NB4 (cell line): ENCODE measurements at places on chromosomes 1 and 21.

DNA sequence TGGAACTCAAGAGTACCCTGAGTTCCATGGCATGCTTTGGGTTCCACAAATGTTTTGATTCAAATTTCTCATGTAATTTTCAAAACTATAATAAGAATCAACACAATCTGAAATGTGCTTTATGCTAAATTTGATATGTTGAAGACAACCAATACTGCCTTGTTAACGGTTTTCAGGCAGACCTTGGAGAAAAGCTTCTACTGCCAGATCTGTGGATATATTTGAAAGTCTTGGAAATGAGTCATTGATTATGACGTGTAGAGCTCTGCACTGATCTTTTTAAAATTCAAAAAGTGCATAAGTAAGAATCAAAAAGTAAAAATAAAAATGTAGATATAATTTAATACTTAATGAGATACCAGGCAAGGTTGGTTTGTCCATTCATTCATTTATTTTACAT is 74.0 kb upstream of the TNR start:
- DNase-seq, result no peak

- no peak for DNase-seq
Measured at GRCh38 chr1:214640431-214641213, 37.6 kb downstream of the CENPF start.

DNA sequence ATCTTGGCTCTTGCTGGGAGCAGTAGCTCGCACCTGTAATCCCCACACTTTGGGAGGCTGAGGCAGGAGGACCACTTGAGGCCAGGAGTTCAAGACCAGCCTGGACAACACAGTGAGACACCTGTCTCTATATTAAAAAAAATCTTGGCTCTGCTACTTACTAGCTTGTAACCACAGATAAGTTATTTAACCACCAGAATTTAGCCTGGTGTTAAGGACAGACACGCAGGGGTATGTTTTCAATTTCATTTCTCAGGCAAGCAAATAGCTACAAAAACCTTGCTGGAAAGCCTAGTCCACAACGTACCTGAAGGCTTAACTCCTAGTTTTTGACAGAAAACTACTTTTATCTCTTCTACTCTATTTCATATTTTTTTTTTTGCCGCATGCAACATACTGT is 24.8 kb upstream of the GFI1 start:
- no peak for DNase-seq

- no peak for DNase-seq
Measured at GRCh38 chr1:86868477-86868876, 45.4 kb downstream of the SELENOF start.

DNA sequence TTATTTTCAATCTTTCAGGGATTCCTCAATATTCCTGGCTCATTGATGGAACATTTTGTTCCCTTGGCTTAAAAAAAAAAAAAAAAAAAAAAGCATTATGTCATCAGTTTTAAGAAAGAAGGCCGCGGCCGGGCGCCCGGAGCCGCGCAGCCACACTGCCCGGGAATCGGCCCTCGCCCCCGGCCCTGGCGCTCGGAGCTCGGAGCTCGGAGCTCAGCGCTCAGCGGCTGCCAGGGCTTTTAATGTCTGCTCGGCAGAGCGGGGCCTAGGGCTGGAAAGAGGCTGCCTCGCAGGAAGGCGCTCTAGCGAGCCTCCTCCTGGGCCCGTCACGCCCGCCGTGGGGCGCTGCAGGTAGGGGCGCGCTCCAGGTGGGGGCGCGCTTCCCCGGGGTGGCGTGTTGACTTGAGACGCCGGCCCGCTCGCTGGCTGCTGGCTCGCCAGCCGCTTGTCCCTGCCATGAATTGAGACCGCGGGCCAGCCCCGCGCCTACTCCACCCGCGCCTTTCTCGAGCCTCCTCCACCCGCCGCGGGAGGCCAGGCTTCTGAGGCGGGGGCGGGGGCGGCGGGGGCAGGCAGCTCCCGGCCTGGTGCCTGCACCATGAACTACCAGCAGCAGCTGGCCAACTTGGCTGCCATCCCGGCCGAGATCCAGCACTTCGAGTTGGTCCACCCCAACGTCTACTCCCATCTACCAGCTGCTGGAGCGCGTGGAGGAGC is 5.4 kb upstream of the TDRD5 start:
- DNase-seq, result no peak

- DNase-seq, result no peak
Measured at GRCh38 chr21:15274701-15275485, 210.1 kb upstream of the NRIP1 start.
